ENCODE measurements at places on chromosomes 4 and X.

DNA sequence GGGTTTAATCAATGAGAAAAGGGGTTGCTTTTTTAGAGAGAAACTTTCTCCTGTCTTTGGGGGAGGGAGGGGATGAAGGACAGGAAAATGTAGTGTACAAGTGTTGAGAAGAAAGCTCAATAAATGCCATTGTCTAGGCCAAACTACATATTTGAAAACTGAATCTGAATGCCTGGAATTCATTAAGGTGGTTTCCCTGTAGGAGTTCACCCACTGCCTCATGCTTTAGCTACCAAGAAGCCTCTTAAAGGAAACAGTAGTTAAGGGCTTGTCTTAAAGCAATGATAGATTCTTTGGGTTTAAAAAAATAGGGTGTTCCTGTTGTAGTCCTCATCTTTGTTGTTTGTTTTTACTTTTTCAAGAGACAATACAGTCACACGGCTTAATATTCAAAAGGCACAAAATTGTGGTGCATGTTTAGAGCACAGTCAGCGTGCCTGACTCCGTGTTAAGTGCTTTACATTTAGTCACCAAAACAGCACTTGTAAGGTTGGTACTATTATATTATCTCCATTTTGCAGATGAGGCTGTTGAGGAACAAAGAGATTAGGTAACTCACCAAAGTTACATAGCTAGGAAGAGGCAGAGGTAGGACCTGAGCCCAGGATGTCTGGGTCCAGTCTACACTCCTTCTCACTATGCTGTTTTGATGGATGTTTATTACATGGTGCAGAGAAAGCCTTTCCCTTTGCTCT lies 46.0 kb downstream of the FNIP2 start:
- DNase-seq: no peak

DNA sequence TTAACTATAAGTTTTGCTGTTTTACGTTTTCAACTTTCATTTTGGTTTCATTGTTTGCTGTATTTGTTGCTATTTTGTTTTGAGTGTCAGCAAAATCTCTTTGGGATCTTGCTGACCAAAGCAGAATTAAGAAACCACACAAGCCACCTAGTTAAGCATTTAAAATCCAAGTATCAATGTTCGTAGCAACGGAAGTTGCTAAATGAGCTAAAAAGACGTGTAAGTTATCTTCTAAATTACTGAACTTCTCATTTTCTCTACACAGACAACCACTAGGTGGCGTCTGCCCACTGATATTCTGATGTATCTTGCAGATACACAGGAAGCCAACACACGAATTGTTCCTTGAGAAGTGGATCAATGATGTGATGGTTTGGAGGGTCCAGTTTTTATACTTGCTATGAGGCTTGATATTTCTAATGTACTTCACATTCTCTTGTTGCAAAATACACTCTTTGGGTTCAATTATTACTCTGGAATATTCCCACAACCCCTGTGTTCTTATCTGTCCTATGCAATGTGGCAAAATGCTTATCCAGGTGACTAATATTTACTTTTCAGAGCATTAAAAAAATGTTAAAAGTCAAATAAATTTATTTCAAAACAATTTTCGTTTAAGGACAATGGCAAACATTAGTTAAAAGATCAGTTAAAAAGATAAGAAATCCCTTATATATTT lies 250.5 kb downstream of the TECRL start:
- no peak for DNase-seq

DNA sequence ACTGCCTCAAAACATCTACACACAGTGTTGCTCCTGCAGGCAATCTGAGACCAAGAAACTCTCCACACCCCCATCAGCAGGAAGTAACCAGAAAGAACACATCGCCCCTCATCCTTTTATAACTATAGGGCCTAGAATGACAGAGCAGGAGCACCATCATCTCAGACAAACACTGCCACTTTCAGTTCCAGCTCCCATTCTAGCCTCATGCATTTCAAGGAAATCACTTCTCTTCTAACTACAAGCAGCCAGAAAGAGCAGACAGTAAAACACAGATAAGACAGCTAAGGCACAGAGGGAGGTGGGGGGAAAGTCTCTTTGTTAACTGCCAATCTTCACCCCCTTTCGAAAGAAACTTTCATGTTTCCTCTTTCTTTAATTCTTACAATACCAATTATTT lies 102.6 kb upstream of the TENT5D start:
- DNase-seq: no peak

DNA sequence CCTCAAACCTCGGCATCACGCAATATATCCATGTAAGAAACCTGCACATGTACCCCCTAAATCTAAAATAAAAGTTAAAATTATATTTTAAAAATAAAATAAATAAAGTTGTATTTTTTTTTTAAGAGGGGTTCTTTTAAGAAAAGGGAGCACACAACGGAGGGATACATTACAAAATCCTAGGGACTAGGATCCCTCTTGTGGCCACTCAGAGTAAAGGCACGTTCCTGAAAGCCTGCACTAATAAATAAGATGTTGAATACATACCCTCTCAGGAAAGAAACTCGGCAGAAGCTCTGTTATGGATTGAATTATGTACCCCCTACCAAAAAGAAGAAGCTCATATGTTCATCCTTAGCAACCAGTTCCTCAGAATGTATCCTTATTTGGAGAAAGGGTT lies 50.9 kb upstream of the PRDX4 start:
- no peak for DNase-seq

DNA sequence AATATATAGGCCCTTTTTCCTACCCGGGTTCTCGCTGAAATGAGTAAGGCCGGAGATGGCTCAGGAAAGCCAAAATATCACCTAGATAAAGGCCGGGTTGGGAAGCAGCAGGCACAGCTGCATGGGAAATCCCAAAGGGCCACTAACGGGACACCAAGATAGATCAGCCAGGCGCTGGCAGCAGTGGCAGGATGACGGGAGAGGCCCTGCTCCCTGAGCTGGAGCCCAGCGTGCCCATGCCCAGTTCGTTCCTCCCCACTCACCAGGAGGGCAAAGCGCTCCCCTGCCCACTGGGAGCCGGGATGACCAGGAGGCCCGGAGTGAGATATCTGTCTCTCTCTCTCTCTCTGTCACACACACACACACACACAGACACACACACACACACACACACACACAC lies 109.8 kb downstream of the DCTD start:
- DNase-seq: no peak

All from stimulated activated CD8-positive, alpha-beta memory T cell treated with anti-CD3 and anti-CD28 coated beads, Interleukin-7, amount 100 ng/mL, for 1 hour (primary cell).